Renal cortical epithelial cell (primary cell): ENCODE measurements at places on chromosomes 4 and X. TPM values are rescaled to one million over a fixed set of nuclear protein-coding genes. Genes with fewer than 3 reads are reported as not detected.

The MXRA5 gene
- 0.17 and 6.0 TPM in 2 replicates for total RNA-seq

The SH2D1A gene
- total RNA-seq, result not detected in 2 replicates

The ENPEP gene
- 21.9 and 115 TPM in 2 replicates for total RNA-seq

The POLN gene
- 1.2 and 5.5 TPM in 2 replicates for total RNA-seq

The MAOB gene
- total RNA-seq, result 0.52 and 21.6 TPM in 2 replicates

The CFAP299 gene
- 0.25 and 1.6 TPM in 2 replicates for total RNA-seq

The UGT2A1 gene
- not detected in 2 replicates for total RNA-seq

The TMEM156 gene
- total RNA-seq, result not detected in 2 replicates

- DNase-seq, result no peak
These were observed 2451.8 kb downstream of the PCDH7 start for GRCh38 chr4:33171873-33172525.

GRCh38 chr4:82798168-82799005 is at the start of gene SCD5:
Gene SCD5, minus strand, starts transcription at chr4:82798796. Its CDS starts 259 bp downstream, at chr4:82798537.
- no peak for DNase-seq

GRCh38 chrX:84362184-84362838 is 139.9 kb downstream of the HDX start:
- DNase-seq, result no peak

DNA sequence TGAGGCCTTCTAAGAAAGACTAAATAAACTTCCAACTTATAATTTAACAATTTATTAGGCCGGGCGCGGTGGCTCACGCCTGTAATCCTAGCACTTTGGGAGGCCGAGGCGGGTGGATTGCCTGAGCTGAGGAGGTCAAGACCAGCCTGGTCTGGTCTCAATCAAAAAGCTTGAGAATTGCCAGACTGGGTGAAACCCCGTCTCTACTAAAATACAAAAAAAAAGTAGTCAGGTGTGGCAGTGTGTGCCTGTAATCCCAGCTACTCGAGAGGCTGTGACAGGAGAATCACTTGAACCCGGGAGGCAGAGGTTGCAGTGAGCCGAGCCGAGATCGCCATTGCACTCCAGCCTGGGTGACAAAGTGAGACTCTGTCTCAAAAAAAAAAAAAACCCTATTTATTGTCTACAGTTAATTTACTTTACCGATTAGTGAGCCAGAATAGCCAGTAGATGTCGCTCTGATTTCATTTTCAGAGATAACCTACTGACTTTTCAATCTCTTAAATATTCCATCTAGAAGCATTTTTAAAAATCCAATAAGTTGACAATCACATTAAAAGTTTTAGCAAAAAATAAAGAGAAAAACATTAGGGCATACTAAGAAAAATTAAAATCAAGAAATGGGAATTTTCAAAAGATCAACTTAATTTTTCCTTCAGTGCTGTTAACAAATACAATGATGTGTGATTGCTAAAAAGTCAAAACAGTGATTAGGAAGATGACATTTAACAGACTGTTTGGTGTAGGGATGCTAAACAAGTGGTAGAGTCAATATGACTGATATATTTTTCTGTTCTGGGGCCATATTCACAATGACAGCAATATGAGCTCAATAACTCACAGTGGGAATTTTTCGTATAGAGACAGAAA is 4.3 kb upstream of the SHROOM3 start:
- DNase-seq, result peak; percentile 68

DNA sequence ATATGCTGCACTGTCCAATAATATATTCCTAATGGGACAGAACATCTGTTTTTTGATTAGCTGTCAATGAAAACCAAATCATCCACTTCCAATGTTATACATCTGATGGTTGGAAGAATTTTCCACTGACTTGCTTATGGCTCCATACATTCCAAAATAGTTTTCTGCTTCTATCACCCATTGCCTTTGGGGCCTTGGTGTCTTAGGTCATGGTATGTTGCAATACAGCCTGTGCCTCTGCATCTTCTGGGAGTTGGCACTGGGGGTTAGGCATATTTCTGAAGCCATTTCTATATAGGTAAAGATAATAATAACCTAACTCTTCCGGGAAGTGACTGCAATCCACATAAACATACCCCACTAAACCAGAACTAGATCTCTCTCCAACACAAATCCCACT is 53.2 kb upstream of the NR3C2 start:
- no peak for DNase-seq
